ENCODE measurements at places on chromosomes 4 and X. TPM values are rescaled to one million over a fixed set of nuclear protein-coding genes. Genes with fewer than 3 reads are reported as not detected.

Gene NUP62CL
- total RNA-seq = 0.16 TPM

Gene CC2D2A
- total RNA-seq = 19.8 TPM

Gene LRP2BP
- total RNA-seq = 10.8 TPM

DNA sequence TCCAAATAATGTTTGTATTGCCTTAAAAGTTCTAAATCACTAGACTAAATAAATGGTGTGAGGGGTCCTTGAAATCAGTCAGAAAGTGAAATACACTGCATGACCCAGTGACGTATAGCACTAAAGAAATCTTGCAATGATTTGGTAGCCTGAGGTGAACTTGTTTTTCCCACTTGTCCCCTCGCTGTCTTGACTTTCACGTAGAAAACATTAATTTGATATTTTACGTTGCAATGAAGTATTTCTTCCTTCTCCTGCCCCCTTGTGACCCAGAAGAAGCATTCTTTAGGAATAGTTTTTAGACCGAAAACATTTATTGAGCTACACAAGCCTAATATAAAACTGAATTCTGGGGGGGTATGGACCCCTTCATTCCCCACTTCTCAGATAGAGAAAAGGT, 3.7 kb downstream of the KLB start:
- no peak for DNase-seq

- no peak for DNase-seq
Measured at GRCh38 chr4:8195841-8196458, 3.1 kb upstream of the SH3TC1 start.

DNA sequence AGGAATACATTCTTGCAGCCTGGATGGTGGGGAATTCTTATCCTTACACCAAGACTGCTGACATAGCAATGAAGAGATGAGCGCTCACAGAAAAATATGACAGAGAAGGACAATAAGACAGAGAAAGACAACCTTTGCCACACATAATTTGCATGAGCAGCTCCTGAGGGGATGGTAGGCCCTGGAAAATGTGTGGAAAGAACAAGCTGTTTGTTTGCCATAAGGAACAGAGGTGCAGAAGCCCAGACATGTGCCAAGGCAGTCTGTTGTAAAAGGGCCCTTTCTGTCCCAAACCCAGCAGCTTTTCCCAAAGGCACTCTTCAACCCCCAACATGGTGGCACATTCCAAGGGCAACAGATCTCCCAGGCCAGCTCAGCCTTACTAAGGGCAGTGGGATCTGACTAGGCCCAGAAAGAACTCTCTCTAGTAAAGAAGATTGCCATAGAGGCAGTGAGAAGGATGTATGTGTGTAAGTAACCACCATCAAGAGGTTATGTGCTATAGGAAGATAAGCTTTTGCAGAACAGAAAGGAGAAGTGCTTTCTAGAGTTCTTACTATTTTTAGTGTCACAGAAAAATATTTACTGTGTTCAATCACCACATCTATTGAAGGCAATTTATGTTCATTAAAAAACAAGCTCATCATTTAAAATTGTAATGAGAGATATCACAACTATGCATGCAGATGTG, 287.0 kb upstream of the RASGEF1B start:
- no peak for DNase-seq
